ENCODE measurements at places on chromosomes 3 and 15.

DNA sequence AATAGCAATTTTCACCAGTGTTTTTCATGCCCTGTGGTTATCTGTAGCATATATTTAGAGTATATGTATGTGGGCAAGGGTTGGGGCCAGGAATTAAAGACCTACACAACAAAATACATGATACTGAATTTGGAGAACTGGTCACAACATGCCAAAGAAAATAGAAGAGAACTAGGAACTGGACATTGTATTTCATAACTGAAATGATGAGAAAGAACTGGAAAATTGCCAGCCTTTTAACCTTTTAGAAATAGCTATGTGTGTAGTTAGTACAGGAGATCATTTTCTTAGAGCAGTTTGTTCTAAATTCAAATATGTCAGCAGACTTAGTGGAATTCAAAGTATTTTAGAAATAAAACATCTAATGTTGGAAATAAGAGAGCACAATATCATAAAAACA is 227.1 kb upstream of the CGNL1 start:
- no peak overlapping the region for H3K27ac ChIP-seq
- no peak overlapping the region for H3K4me3 ChIP-seq
- DNase-seq: no peak

- H3K4me1 ChIP-seq: no peaks in the 10 kb centered on the region
- H3K36me3 ChIP-seq: no peaks in the 10 kb centered on the region
- H3K27me3 ChIP-seq: no peaks in the 10 kb centered on the region
- no peak for DNase-seq
These were observed 51.0 kb downstream of the MCF2L2 start for GRCh38 chr3:183377307-183377959.

GRCh38 chr3:18861137-18861536 is 287.2 kb upstream of the KCNH8 start:
- no peaks in the 10 kb centered on the region for H3K27me3 ChIP-seq
- no peaks in the 10 kb centered on the region for H3K4me1 ChIP-seq
- no peak for DNase-seq
- no peak overlapping the region for H3K4me3 ChIP-seq
- no peak overlapping the region for H3K27ac ChIP-seq
- no peaks in the 10 kb centered on the region for H3K36me3 ChIP-seq

DNA sequence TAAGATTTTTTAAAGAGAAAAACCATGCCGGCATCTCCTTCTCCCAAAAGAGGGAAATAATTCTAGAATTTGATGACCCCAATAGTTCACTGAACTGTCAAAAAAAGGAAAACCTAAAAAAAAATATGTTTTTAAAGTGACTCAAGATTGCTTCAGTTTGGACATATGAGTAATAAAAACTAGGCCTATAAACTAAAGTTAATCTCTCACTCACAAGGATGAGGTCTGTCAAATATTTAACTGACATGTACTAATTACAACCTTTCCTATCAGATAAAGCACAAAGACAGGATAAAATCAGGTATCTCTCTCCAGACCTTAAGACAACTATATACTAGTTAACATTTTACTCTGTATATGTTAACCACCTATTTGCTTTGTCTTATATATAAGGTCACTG is 231.9 kb downstream of the NSUN3 start:
- no peak overlapping the region for H3K27ac ChIP-seq
- no peaks in the 10 kb centered on the region for H3K36me3 ChIP-seq
- no peak overlapping the region for H3K4me3 ChIP-seq

- H3K27ac ChIP-seq: no peak overlapping the region
- no peaks in the 10 kb centered on the region for H3K4me1 ChIP-seq
- H3K4me3 ChIP-seq: no peak overlapping the region
- no peaks in the 10 kb centered on the region for H3K36me3 ChIP-seq
- DNase-seq: no peak
These were observed 32.5 kb downstream of the NAALADL2 start for GRCh38 chr3:174891524-174892203.

GRCh38 chr3:126524429-126524988 is 554 bp downstream of the CHST13 start:
- H3K27me3 ChIP-seq: peaks cover 23% of the 10 kb centered on the region
- no peaks in the 10 kb centered on the region for H3K4me1 ChIP-seq
- no peaks in the 10 kb centered on the region for H3K36me3 ChIP-seq
- peak; percentile 86 for DNase-seq

DNA sequence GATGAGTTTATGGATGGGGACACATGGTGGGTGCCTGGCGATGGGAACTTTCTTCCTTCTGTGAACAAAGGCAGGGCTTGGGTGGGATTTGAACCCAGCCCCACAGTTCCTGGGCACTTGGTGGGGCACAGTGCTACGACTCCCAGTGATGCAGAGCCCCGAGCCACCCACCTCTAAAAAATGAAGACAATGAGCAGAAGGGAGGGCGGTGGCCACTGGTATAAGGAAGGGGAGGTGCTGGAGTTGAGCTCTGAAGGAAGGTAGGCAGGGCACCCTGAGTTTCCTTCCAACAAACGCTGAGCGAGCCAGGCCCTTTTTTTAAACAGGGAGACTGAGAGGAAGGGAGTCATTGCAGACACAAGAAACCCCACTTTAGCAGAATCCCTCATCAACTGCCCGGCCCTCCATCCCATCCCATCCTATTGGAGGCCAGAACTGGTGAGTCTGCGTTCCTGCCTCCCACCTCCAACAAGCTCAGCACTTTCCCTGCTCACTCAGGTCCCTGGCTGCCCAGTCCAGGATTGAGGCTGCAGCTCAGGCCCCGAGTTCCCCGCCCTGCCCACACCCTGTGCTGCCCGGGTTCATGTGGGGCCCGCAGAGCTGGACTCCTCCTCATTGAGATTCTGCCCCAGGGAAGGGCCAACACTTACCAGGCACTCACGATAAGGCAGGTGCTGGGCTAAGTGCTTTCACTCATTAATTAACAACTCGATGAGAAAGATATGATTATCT is 57.3 kb downstream of the LINGO1 start:
- H3K27me3 ChIP-seq: no peaks in the 10 kb centered on the region
- peak; percentile 35 for DNase-seq
- no peak overlapping the region for H3K27ac ChIP-seq
- no peaks in the 10 kb centered on the region for H3K4me1 ChIP-seq

DNA sequence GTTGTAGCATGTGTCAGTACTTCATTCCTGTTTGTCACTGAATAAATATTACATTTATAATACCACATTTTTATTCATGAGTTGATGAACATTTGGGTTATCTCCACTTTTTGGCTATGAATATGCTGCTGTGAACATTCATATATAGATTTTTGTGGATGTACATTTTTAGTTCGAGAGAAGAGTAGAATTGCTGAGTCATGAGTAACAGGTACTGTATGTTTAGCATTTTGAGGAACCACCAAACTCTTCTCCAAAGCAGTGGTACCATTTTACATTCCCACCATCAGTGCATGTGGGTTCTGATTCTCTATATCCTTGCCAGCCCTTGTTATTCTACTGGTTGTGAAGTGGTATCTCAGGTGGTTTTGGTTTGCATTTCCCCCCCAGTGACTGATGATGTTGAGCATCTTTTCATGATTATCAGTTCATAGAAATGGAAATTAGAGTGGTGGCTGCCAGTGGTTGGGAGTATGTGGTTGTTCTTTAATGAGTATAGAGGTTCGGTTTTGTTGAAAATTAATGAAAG is 59.6 kb downstream of the CCDC66 start:
- no peak overlapping the region for H3K4me3 ChIP-seq
- no peak overlapping the region for H3K27ac ChIP-seq
- no peak for DNase-seq

GRCh38 chr3:40731445-40731844 is 206.7 kb downstream of the ZNF621 start:
- no peaks in the 10 kb centered on the region for H3K27me3 ChIP-seq
- H3K4me3 ChIP-seq: no peak overlapping the region
- no peaks in the 10 kb centered on the region for H3K36me3 ChIP-seq

- DNase-seq: no peak
- H3K27me3 ChIP-seq: no peaks in the 10 kb centered on the region
- no peaks in the 10 kb centered on the region for H3K36me3 ChIP-seq
- peaks cover 13% of the 10 kb centered on the region for H3K4me1 ChIP-seq
- H3K4me3 ChIP-seq: no peak overlapping the region
- no peak overlapping the region for H3K27ac ChIP-seq
These were observed 175.6 kb downstream of the SMAD6 start for GRCh38 chr15:66877477-66878271.

GRCh38 chr3:183827809-183828537 is 2.6 kb upstream of the MAP6D1 start:
- peaks cover 25% of the 10 kb centered on the region for H3K36me3 ChIP-seq
- H3K4me3 ChIP-seq: no peak overlapping the region
- H3K4me1 ChIP-seq: peaks cover 6% of the 10 kb centered on the region

GRCh38 chr3:53226142-53226840 is 29.5 kb downstream of the TKT start:
- no peak overlapping the region for H3K27ac ChIP-seq
- no peak for DNase-seq
- H3K4me1 ChIP-seq: no peaks in the 10 kb centered on the region
- no peaks in the 10 kb centered on the region for H3K27me3 ChIP-seq

DNA sequence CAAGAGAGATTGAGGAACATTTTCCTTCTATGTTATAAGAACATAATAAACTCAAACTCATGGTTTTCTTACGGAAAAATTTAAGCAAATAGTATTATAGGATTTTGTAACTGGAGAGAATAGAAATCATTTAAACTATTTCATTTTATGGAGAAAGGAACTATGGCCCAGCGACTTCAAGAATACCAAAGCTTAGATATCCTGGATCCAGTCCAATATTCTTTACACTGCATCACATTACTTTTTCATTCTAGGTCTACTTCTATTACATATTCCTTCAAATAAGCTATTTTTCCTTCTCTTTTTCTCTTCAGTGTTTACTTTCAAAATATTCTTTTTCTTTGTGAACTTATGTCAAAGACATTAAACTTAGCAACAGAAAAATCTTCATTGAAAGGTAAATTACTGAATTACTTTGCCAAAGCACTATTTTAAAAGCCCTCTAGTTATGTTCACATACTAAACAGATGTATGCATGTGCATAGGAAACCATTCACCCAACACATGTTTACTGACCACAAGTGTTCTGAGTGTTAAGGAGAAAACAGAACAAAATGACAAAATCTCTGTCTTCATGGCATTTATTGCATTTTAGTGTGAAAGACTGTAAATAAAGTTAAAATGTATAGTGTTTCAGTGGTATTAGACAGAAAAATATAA is 20.4 kb downstream of the KPNA4 start:
- H3K36me3 ChIP-seq: no peaks in the 10 kb centered on the region
- no peak overlapping the region for H3K27ac ChIP-seq
- H3K4me3 ChIP-seq: no peak overlapping the region

- no peak overlapping the region for H3K27ac ChIP-seq
- DNase-seq: no peak
These were observed 26.7 kb upstream of the TMC3 start for GRCh38 chr15:81400640-81401236.

GRCh38 chr15:68598171-68599152 is 19.7 kb downstream of the CORO2B start:
- no peak overlapping the region for H3K4me3 ChIP-seq
- H3K36me3 ChIP-seq: no peaks in the 10 kb centered on the region
- H3K4me1 ChIP-seq: peaks cover 32% of the 10 kb centered on the region
- no peaks in the 10 kb centered on the region for H3K27me3 ChIP-seq
- DNase-seq: peak; percentile 86

GRCh38 chr3:151750181-151750580 is 16.5 kb downstream of the AADACL2 start:
- no peaks in the 10 kb centered on the region for H3K4me1 ChIP-seq
- H3K27me3 ChIP-seq: no peaks in the 10 kb centered on the region
- no peak overlapping the region for H3K27ac ChIP-seq
- H3K36me3 ChIP-seq: no peaks in the 10 kb centered on the region

- H3K4me1 ChIP-seq: no peaks in the 10 kb centered on the region
- H3K4me3 ChIP-seq: no peak overlapping the region
- no peaks in the 10 kb centered on the region for H3K36me3 ChIP-seq
- peak; percentile 58 for DNase-seq
- H3K27me3 ChIP-seq: peaks cover 36% of the 10 kb centered on the region
These were observed 8.6 kb downstream of the SCN5A start for GRCh38 chr3:38640661-38641452.

DNA sequence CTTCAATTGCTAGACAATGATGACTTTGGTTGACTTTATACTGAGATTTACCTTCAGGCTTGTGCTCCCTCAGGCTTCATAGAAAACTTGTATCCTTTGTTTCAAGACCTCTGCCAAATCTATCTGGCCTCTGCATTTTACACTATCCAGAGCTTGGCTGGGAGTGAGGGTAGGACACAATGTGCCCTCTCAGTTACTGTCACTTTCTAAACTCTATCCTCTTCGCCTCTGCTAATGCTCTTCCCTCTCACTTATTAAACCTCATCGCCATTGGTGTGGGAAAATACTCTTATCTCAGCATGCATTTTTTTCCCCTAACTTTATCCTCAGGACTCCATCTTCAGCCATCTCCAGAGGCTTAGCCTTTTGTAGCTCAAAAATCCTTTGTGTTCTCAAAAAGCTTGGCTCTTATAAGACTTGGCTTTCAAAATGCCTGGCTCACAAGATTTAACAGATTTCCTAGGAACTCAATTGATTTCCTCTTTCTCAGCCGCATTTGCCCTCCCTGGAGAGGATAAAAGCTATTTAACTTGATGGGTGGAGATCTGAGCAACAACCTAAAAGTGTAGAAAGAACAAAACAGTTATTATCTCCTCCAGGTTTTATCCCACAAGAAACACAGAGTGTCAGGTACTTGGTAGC is 28.3 kb downstream of the SUCNR1 start:
- no peak overlapping the region for H3K4me3 ChIP-seq
- H3K27ac ChIP-seq: no peak overlapping the region
- no peak for DNase-seq

- no peak overlapping the region for H3K27ac ChIP-seq
- H3K27me3 ChIP-seq: no peaks in the 10 kb centered on the region
- H3K4me1 ChIP-seq: peaks cover 15% of the 10 kb centered on the region
- no peak overlapping the region for H3K4me3 ChIP-seq
- no peak for DNase-seq
- peaks cover 8% of the 10 kb centered on the region for H3K36me3 ChIP-seq
These were observed 37.2 kb downstream of the PXK start for GRCh38 chr3:58369876-58370275.

- DNase-seq: no peak
- H3K27me3 ChIP-seq: no peaks in the 10 kb centered on the region
- H3K4me3 ChIP-seq: no peak overlapping the region
- no peak overlapping the region for H3K27ac ChIP-seq
- H3K4me1 ChIP-seq: peaks cover 15% of the 10 kb centered on the region
These were observed 39.1 kb upstream of the OSBPL11 start for GRCh38 chr3:125634336-125634950.

DNA sequence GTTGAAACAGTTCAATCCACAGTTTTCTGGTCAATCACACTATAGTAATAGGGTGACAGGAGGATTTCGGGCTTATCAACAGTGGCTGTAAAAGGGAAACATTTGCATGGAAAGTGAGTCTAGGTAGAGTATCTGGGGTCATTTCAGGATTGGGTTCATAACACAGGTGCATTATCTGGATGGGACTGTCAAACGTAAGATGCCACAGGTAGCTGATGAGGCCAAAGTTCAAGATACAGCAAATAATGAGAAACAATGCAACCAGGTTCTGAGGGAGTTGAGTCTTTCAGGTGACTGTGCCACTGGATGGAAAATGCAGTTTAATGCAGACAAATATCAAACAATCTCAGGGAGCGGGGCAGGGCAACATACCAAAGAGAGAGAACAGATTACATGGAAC is 62.2 kb downstream of the WDR76 start:
- no peaks in the 10 kb centered on the region for H3K36me3 ChIP-seq
- no peaks in the 10 kb centered on the region for H3K27me3 ChIP-seq
- no peak for DNase-seq
- H3K4me1 ChIP-seq: no peaks in the 10 kb centered on the region
